Activated naive CD8-positive, alpha-beta T cell treated with anti-CD3 and anti-CD28 coated beads, Interleukin-2, amount 50 U/mL, for 16 hours (primary cell): ENCODE measurements at places on chromosomes 5 and 9.

DNA sequence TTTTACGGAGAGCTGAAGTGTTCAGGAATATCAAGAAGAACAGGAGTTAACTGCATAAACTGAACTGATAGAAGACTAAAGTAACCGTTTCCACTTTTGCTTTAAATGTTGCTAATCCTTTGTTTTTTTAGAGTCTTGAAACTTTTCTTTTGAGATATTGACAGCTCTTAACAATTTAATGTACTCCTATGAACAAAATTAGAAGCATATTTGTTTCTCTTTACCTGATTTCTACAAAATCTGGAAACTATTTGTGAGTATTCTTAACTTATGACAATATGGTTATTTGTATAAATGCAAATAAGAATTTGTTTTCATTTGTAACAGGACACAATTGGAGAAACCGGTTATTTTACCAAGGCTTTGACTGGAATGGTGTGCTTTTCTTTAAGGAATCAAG, 89.5 kb upstream of the FAM120A start:
- DNase-seq = no peak

DNA sequence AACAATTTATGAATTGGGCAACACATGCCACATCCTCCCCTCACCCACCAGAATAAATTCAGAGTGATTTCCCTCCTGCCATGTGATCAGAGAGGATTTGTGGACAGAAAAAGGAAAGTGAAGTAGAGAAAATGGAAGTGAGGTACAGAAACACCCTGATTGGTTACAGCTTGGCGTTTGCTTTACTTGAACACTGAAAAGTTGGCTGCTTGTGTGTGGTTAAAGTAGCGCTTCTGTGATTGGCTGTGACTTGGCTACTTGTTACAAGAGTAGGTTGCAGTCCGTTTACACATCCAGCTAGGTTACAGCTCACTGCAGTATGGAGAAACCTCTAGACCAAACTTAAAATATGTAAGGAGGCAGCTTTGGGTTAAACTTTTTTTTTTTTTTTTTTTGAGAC, 205.2 kb upstream of the ZNF608 start:
- DNase-seq = no peak

GRCh38 chr5:143806579-143806978, 5.4 kb upstream of the HMHB1 start:
- no peak for DNase-seq

DNA sequence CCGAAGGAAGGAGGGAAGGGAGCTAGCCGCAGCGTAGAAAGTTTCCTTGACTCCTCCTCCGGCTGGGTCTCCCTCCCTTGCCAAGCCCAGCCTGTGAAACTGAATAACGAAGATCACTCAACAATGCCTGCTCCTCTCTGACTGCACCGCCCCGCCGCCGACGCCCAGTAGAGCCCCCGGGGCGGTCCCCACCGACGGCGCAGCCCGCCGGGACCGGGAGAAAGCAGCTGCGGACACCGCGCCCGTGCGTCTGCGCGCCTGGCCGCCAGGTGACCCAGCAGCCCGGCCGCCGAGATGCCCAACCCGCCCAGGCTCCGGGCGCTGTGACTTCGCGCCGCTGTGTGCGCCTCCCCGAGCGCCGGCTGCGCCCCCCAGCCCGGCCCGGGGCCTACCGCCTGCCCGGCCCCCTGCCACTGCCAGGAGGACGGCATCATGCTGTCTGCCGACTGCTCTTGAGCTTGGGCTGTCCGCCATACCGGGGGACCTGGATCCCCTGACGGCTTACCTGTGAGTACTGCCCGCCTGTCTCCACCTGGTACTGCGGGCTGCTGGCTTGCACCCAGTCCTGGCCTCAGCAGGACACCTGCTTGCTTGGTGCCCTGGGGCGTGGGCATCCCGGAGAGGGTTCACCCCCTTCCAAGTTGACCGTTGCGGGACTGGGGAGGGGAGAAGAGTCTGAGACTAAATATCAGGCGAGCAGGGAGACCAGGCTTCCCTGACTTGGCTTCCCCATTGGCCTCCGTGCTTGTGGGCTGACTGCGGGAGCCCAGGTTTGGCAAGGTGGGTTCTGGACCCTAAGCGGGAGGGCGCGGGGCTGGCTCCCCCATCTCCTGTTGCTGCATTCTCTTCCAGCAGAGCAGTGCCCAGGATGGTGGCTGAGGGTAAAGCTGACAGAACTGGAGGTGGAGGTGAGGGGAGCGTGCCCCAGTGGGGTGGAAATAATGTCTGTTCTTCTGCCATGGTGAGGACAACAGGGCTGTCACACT, 26.2 kb upstream of the SPTLC1 start:
- no peak for DNase-seq

GRCh38 chr5:6765612-6766525, 52.6 kb downstream of the TENT4A start:
- DNase-seq = peak; percentile 18

- no peak for DNase-seq
These were observed 37.2 kb upstream of the GABRP start for GRCh38 chr5:170746075-170746960.
